NCI-H1105 (cell line): ENCODE measurements at places on chromosomes 5 and 9.

DNA sequence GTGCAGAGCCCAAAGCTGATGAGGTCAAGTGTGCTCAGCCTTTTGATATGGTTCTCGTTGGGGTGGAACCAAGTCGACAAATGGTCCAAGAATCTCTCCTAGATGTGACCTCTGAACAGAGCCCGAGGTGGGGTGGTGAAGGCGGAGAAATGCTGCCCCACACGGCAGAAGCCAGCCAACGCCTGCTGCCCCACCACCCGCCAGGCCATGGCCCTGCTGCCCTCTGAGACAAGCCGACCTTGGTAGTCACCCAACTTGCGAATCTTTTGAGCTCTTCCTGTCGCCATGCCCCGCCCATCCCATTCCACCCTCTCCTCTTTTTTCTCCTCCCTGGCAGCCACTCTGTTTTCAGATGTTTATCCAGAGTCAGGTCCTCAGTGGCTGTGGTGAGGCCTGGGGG lies 91.5 kb upstream of the EGFLAM start:
- DNase-seq = no peak

DNA sequence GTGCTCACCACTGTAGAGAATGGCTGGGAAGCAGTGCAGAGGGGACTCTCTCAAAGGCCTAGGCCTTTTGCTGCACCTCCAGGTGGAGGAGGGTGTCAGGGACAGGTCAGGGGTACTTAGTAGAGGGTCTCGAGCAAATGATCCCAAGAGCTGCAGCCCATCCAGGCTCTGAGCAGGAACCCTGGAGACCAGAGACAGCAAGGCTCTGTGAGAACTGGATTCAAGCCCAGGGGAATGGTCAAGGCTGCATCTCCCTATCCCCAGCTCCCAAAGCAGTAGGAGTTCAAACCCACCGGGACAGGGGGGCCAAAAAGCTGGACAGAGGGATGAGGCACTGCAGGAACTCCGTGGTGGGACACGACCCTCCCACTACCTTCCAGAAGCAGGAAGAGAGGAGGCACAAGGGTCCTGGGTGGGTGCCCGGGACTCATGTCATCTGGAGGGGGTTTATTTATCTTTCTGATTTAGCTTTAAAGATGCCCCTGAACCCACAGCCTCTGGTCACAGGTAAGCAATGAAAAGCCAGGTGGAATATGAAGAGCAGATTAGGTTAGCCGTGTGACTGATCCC lies 124.8 kb downstream of the MVB12B start:
- DNase-seq = no peak

DNA sequence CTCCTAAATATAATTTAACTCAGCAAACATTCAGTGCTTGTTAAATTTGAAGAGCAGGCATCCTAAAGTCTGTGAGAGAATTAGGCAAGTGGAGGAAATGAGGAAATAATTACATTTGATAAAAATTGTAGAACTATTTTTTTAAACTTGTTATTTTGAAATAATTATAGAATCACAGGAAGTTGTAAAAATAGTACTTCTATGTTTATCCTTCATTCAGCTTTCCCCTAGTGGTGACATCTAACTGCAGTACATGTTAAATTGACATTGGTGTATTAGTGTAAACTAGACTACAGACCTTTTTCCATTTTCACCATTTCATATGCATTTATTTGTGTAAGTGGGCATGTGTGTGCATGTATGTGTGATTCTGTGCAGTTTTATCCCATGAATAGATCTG lies 51.6 kb downstream of the F2RL2 start:
- no peak for DNase-seq

- no peak for DNase-seq
These were observed 766.8 kb downstream of the TLE1 start for GRCh38 chr9:80922544-80922943.

DNA sequence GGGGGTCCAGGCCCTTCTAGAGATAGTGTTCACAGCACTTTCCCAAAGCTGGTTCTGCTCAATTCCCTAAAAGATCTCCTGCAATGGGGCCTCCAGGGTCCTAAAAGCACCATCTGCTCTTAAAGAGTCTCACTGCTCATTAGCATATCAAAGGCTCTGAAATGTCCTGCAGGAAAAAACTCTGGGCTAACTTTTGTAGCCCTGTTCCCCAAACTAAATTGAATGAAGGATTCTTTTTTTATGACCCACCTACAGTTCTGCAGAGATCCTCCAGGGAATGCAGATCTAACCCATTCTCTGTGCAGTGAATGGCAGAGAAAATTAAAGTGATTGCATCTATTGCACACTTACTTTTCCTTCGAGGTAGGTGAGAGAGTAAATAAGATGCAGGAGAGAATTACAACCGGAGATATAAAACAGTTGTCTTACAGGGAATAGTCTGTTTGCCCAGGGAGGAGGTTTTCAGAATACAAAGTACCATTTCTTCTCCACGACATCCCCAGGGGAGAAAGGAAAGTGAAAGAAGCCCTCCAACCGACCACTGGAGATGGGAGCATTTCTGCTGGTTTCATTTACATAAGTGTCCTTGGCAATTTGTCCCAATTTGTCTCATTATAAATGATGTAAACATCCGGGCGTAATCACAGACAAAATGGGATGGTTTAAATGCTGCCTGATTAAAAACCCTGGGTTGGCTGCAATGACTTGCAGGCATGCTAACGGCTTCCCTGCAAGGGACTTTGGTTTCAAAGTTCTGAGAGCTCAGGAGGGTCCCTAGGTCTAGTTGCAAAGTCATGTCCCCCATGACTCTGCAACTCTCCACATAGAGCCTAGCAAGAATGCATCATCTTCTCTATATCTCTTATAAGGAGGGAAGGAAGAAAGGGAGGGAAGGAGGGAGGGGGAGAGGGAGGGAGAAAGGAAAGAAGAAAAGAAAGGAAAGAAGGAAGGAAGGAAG lies 114.0 kb downstream of the KCNIP1 start:
- DNase-seq = peak; percentile 15

GRCh38 chr5:67208403-67208802 lies 11.8 kb upstream of the CD180 start:
- no peak for DNase-seq

GRCh38 chr5:35229076-35230037 lies 930 bp downstream of the PRLR start:
- DNase-seq = no peak

DNA sequence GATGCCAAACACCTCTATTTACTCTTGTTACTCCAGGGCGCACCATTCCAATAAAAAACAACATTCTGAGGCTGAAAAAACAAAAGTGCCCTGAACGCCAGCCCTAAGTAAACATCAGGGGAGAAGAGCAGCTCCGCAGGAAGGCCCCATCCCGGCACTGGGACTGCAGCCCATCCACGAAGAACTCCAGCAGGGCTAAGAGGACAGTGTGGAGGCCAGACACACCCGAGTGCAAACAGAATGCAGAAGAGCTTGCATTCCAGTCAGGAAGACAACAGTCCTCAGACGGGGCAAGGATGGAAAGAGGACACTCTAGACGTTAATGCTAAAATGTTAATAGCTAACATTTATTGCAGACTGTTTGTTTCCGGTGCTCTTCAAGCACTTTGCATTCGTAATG lies 33.0 kb downstream of the FAM240B start:
- DNase-seq = no peak

DNA sequence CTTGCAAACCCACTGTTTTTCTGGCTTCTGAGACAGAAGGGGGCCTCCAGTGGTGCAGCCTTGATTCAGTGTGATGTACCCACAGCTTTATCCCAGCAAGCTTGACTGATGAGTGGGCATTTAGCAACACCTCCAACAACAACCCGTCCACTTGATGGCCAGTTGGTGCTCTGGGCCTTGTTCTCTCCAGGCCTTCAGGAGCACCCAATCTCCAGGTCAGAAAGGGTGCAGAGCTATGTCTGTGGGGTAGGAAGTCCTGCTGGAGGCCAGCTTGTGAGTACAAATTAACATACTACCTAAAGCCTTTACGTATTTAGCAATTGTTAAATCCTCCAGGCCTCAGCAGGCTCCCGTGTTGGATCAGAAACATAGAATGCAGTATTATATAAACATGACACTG lies 10.1 kb upstream of the TRIM52 start:
- DNase-seq = no peak

DNA sequence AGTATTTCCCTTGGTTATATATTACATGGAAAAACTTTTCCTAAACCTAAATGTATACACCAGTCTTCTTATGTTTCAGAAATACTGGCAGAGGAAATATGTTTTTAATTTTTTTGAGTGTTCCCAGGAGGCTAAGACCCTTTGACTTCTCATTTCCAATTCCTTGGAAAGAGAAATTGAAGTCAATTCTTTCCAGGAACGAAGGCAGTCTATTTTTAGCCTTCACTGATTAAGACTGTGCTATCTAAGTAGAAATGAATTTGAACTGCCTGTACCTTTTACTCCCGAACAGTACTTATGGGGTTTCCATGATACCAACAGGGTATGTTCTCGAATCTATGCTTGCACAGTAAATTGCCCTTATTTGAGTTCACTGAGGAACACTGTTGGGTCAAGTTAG lies 340.3 kb upstream of the CD180 start:
- DNase-seq = no peak
